Caco-2 (cell line): ENCODE measurements at places on chromosomes 7 and 10.

- H3K36me3 ChIP-seq, result no peaks in the 10 kb centered on the region
- H3K27ac ChIP-seq, result peak overlapping the region; percentile 83
- no peak for DNase-seq
- peaks cover 33% of the 10 kb centered on the region for H3K4me1 ChIP-seq
- H3K4me3 ChIP-seq, result no peak overlapping the region
- H3K27me3 ChIP-seq, result no peaks in the 10 kb centered on the region
Observed at GRCh38 chr10:52955337-52955736, 182.8 kb upstream of the MBL2 start.

DNA sequence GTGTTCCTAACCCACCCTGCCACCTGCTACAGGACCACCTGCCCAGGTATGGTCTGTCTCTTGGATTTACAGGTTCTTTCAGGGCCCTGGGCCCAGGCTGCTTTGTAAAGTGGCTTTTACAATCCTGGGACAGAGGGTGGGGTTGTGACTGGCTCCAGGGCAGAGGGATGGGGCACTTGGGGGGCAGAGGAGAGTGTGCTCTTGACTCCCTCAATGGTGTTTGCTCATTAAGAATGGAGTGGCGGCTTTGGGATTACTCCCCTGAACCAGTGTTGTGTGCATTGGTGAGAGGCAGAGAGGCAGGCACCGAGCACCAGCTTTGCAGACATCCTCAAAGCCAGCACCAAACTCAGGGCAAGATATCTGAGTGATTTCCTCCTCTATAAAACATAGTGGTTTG lies 43.5 kb downstream of the VWA2 start:
- H3K27ac ChIP-seq, result no peak overlapping the region
- DNase-seq, result no peak
- no peaks in the 10 kb centered on the region for H3K36me3 ChIP-seq
- no peak overlapping the region for H3K4me3 ChIP-seq
- no peaks in the 10 kb centered on the region for H3K4me1 ChIP-seq
- H3K27me3 ChIP-seq, result no peaks in the 10 kb centered on the region; the same call in 1 of the 2 replicates

DNA sequence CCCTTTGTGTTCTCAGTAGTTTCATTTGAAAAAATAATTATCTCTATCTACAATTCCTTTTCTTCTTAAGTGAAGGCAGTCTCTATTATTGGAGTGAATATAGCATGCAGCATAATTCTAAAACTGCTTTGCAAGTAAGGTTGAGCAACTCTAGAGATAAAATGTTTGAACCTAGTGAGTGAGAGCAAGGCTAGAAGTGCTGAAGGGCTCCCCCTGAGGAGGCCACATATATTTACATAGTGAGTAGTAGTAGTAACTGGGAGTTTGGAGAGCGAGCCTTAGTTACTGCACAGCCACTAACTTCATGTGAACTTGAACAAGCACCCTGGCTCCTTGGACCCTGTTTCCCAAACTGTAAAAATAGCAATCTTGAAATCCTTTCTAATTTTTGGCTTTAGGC lies 141.5 kb upstream of the DKK1 start:
- H3K27ac ChIP-seq, result no peak overlapping the region
- H3K4me1 ChIP-seq, result no peaks in the 10 kb centered on the region
- H3K36me3 ChIP-seq, result no peaks in the 10 kb centered on the region

- H3K4me1 ChIP-seq, result 0 out of 2 replicates have a peak, but pooled peaks cover 5% of the 10 kb centered on the region
- H3K27ac ChIP-seq, result peak overlapping the region; percentile 95
- H3K36me3 ChIP-seq, result no peaks in the 10 kb centered on the region
- H3K27me3 ChIP-seq, result no peaks in the 10 kb centered on the region
- peak; percentile 83 for DNase-seq
- peak overlapping the region; percentile 96 for H3K4me3 ChIP-seq
Observed at GRCh38 chr10:29409241-29410054, 120.6 kb downstream of the LYZL1 start.

- DNase-seq, result peak; percentile 87
- H3K27ac ChIP-seq, result peak overlapping the region; percentile 92
- H3K36me3 ChIP-seq, result no peaks in the 10 kb centered on the region
- H3K4me3 ChIP-seq, result no peak overlapping the region
- H3K27me3 ChIP-seq, result no peaks in the 10 kb centered on the region
Observed at GRCh38 chr10:11794566-11794965, 28.6 kb upstream of the PROSER2 start.

- no peak overlapping the region for H3K27ac ChIP-seq
- no peaks in the 10 kb centered on the region for H3K4me1 ChIP-seq
- H3K4me3 ChIP-seq, result no peak overlapping the region
Observed at GRCh38 chr7:30785786-30786185, 14.6 kb downstream of the MINDY4 start.

DNA sequence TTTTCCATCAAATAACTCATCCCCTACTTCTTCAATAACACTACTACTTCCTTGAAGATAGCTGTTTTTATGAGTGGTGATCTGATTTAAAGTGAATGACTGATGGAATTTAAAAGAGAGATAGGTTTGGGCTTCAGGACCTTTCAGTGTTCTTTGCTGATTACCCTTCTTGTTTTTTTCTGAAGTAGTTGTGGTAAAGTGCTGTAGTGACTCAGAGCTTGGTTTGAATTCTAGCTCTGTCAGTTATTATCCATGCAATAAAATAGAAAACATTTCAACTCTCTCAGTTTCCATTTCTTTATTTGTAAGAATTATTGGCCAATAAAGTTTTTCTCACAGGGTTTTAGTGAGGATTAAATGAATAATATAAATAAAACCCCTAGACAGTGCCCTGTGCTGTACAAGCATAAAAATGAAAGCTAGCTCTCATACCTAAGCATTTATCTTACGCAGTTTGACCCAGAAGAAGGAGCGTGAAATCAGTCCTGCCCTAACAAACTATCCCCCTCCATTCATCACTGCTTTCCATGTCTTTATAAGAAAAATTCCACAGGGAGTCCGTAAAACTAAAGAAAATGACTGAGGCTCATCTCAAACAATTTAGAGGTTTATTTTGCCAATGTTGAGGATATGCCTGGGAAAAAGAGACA lies 25.1 kb upstream of the AKAP9 start:
- H3K36me3 ChIP-seq, result no peaks in the 10 kb centered on the region
- DNase-seq, result no peak
- no peak overlapping the region for H3K27ac ChIP-seq
- H3K4me3 ChIP-seq, result no peak overlapping the region

DNA sequence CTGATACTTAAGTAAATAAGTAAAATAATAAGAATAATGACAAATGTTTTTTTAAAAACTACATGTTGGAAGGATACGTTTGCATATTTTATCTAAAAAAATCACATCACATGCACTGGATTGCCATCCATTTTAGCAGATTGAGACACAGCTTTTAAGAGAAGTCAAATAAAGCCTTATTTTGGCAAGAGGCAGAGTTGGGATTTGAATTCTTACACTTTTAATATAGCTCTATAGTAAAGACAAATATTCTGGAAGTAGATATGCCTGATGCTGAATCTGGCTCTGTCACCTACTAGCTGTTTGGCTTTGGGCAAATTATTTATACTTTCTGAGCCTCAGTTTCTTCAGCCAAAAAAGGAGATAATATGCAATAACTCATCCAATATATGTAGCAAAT lies 386.4 kb downstream of the ETV1 start:
- no peaks in the 10 kb centered on the region for H3K4me1 ChIP-seq
- H3K36me3 ChIP-seq, result no peaks in the 10 kb centered on the region
- no peak overlapping the region for H3K4me3 ChIP-seq
- no peak for DNase-seq
- H3K27me3 ChIP-seq, result no peaks in the 10 kb centered on the region

DNA sequence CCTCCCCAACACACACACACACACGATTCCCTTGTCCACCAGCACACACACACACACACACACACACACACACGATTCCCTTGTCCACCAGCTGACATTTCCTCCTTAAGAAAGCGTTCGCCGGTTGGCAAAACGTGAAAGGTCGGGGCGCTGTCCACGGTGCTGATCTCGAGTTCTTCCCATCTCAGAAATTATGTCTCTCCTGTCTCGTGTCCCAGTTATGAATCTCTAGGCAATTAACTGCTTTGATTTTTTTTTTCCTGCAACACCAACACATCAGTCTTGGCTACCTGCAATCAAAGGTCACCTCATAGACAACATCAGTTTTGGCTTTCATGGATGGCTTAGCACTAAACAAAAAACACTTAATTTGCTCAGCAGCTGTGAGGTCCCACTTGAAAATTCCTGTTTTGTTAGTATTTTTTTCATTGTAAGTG lies 1.9 kb downstream of the INA start:
- no peak overlapping the region for H3K4me3 ChIP-seq
- H3K27ac ChIP-seq, result no peak overlapping the region
- H3K36me3 ChIP-seq, result no peaks in the 10 kb centered on the region
- 0 out of 2 replicates have a peak, but pooled peaks cover 4% of the 10 kb centered on the region for H3K4me1 ChIP-seq
- no peak for DNase-seq

DNA sequence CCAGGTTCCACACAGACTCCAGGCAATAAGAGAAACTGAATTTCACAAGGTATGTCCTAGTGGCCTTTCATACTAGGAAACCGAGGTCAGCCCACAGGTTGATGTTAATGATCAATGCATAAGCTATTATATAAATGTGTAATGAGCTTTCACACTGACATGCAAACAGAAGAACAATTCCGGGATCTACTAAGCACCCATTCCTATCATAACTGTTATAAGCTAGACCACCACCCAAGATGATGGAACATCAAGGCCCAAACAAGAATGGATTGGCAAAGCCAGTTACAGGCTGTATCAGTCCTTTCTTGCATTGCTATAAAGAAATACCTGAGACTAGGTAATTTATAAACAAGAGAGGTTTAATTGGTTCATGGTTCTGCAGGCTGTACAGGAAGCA lies 15.2 kb downstream of the SORBS1 start:
- H3K27me3 ChIP-seq, result no peaks in the 10 kb centered on the region
- no peaks in the 10 kb centered on the region; the same call in none of the 2 replicates for H3K36me3 ChIP-seq
- DNase-seq, result no peak
- no peak overlapping the region for H3K4me3 ChIP-seq
- H3K4me1 ChIP-seq, result peaks cover 39% of the 10 kb centered on the region

DNA sequence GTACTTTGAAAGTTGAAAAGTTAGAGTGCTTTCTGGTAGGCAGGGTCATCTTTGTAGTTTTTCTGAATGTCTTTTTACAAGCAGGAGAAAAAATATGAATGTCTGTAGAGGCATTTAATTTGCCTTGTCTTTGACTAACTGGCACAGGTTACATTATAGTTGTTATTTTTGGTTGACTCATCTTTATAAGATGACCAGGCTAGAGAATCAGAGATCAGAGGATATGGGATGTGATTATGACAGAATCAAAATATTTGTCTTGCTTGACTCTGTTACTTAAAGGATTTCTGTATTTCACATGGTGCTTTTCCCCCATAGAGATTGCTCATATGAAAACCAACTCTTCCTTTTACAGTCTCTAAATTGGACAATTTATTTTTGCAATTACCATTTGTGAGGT lies 2.4 kb downstream of the ZMYND11 start:
- H3K36me3 ChIP-seq, result no peaks in the 10 kb centered on the region
- peaks cover 44% of the 10 kb centered on the region for H3K4me1 ChIP-seq
- no peak for DNase-seq
- H3K4me3 ChIP-seq, result no peak overlapping the region

DNA sequence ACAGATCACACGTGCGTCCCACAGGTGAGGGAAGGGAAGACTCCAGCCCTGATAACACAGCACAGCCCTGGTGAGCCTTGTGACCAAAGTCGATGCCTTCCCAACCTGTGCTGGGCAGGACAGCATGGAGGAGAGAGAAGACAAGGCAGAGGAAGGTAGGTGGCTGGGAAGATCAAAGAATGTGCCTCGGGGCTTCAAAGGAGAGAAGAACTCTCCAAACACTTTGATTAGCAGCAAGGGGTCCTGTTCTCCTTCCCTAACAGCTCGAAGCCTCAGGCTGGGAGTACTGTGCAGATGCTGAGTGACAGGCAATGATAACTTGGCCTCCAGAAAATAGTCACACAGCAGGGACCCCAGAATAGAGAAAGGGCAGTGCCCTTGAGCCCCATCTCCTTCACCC lies 288.5 kb downstream of the TCERG1L start:
- no peaks in the 10 kb centered on the region for H3K27me3 ChIP-seq
- H3K36me3 ChIP-seq, result no peaks in the 10 kb centered on the region
- no peak overlapping the region for H3K4me3 ChIP-seq
- no peaks in the 10 kb centered on the region for H3K4me1 ChIP-seq

DNA sequence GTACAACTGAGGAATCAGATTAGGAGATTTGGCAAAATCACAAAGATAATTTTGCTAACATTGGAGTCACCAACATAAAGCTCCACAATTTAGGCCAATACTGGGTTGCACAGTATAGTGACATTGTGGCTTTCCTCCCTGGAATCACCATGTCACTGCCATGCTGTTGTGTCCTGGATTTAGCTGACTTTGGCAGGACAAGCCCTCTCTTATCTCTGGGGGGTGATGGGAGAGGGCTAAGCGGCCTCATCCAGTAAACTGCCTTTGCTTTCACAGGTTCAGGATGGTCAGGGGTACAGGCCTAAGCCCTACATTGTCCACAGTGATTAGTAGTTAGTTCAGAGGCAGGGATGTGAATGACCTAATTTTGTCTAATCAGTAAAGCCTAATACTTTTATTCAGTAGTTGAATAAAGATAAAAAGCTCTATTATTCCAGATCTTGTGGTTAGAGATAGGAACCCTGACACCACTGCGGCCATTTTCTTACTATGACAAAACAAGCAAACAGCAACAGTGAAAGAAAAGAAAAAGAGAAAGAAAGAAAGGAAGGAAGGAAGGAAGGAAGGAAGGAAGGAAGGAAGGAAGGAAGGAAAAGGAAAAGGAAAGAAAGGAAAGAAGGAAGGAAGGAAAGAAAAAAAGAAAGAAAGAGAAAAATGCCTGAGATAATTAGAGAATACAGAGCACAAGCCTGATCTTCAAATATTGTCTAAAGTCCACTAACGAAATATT lies 140.1 kb downstream of the ETV1 start:
- DNase-seq, result no peak
- H3K4me3 ChIP-seq, result no peak overlapping the region
- no peak overlapping the region for H3K27ac ChIP-seq

DNA sequence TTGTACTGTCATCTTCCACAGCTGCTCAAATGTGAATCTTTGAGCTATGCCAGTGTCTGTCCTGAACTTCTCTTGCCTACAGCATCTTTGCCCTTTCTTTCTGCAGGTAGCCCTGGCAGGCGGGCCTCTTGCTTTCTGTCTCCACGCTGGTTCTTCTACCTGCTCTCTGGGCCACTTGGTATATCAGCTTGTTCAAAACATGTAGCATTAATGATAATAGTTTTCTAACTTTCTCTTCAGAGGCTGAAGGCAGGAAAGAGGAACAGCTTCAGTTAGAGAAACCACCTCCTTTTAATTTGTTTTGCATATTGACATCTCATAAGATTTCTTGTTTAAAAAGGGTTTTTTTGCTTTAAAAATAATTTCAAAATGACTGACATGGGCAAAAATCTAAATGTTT lies 923 bp upstream of the FGL2 start:
- DNase-seq, result no peak
- no peaks in the 10 kb centered on the region for H3K4me1 ChIP-seq
- H3K4me3 ChIP-seq, result no peak overlapping the region
- no peak overlapping the region for H3K27ac ChIP-seq

- DNase-seq, result no peak
- H3K27ac ChIP-seq, result no peak overlapping the region
- no peak overlapping the region for H3K4me3 ChIP-seq
Observed at GRCh38 chr10:25048450-25048849, 32.0 kb downstream of the THNSL1 start.
